NCI-H510A (cell line): ENCODE measurements at places on chromosomes 2 and 18.

- DNase-seq, result no peak
Observed at GRCh38 chr2:5696404-5696944, 4.3 kb downstream of the SOX11 start.

DNA sequence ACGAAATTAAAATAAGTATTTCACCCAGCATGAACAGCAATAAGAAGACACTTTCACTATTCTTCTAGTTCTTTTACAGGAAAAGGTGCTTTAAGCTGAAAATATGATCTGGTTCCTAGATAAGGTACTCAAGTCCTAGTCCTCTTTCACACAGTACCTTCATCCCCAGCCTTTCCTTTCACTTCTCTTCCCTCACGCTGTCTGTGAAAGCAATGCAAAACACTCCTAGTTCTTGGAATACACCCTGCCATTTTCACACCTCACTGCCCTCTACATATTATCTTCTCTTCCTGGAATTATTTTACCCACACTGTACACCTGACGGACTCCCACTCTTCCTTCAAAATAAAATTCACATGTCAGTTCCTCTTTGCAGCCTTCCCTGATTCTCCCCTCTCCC lies 82.9 kb downstream of the DNAH7 start:
- DNase-seq, result no peak

DNA sequence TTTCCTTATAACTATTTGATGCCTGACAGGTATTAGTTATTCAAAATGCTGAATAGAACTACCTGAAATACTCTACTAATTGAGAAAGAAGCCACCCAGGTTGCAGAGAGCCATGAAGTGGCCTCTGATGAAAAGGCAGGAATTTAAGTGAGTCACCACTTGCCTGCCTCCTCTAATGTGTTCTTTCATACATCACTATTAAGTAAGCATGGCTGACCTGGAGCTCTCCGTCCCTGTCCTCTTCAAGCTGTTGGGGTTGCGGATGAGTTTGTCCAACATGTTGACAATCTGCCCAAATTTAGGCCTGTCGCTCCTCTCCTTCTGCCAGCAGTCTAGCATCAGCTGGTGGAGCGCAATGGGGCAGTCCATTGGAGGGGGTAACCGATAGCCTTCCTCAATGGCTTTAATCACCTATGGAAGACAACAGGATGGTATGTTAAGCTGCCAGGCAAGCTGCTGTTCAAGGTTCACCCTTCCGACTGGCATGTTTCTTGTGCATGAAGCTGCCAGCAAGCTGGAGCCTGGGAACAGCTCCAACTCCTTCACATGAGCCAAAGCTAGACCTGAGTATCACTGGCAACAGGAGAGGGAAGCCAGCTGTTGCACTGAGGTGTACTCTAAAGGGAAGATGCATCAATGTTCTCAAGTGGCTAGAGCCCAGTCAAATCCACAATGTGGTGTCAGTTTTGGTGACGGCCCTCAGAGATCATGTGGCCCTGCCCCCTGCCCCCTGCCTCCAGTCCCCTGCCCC lies 142.2 kb downstream of the EPHA4 start:
- no peak for DNase-seq

GRCh38 chr2:176699098-176699497 lies 429.9 kb downstream of the MTX2 start:
- no peak for DNase-seq

DNA sequence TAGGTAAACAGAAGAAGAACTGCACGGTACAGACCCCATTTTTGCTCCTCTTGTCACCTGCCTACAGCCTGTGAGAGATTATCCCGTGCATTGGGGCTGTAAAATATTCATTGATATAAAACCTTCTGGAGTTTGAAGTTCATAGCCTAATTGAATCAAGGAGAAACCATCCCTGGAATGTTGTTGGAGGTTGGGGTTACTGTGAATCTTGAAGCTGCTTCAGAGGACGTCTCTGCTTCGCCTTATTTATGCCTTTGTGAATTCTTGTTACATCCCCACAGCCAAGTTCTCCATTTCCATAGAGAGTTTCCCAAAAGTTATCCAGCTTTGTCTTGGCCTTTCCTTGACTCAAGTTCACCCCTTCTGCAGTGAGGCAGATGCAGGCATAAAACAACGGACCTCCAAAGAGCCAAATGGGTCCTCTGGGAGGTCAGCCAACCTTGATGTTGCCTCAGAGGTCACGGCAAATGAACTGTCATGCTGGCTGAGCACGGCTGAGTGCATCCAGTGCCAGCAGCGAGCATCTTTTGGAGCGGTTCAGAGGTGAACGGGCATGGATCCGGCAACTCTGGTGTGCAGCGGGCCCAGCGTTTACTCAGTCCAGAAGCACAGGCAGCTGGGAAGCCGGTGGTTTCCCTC lies 317.6 kb downstream of the PRKCE start:
- DNase-seq, result no peak

GRCh38 chr18:73688851-73689711 lies 458.6 kb downstream of the FBXO15 start:
- DNase-seq, result no peak

- DNase-seq, result no peak
Observed at GRCh38 chr2:179541586-179541985, 277.0 kb upstream of the SESTD1 start.

DNA sequence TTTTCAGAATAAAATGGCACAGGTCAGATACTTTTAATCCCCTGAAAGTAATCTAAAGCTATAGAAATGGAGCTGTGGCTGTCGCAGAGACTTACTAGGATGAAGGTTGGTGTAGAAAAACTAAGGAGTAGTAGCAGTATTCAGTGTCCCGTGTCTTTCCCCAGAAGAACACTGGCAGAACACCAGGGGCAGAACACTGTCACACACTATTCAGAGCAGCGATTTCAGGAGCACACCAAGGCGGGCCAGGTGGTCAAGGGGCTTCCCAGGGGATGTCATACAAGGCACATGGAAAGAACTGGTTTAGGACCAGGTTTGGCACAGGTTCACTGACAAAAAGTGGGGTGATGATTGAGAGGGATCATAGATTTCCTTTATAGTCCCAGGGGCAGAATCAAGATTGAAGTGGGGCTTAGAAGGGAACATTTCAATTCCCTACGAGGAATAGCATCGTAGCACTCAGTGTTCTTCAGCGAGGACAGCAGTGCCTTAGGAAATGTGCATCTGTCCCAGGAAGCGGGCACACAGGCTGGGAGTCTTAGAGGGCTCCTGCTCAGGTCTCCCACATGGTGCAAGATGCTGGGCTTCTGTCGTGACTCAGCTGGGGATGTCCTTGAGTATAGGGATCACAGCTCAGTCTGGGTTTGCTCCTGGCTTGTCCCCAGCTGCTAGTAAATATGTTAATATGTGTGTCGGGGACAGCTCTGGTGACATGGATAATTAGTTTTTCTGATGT lies 22.6 kb downstream of the BCL2L11 start:
- no peak for DNase-seq

DNA sequence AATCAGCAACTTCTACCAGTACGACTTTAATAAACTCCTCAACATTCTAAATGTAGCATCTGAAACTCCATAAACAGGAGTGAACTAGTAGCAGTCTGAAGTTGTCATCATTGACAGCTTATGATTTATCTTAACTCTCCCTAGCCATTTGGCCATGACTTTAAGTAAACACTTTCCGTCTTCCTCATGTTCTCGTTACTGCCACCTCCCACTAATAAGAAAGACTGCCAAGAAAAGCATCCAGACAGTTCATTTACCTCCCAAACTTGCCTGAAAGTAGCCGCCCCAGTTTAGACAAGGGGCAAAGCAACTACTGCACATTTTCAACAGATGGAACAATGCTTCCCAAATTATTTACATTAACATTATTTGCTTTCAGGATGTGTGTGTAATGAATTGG lies 287.5 kb downstream of the OSR1 start:
- DNase-seq, result no peak

DNA sequence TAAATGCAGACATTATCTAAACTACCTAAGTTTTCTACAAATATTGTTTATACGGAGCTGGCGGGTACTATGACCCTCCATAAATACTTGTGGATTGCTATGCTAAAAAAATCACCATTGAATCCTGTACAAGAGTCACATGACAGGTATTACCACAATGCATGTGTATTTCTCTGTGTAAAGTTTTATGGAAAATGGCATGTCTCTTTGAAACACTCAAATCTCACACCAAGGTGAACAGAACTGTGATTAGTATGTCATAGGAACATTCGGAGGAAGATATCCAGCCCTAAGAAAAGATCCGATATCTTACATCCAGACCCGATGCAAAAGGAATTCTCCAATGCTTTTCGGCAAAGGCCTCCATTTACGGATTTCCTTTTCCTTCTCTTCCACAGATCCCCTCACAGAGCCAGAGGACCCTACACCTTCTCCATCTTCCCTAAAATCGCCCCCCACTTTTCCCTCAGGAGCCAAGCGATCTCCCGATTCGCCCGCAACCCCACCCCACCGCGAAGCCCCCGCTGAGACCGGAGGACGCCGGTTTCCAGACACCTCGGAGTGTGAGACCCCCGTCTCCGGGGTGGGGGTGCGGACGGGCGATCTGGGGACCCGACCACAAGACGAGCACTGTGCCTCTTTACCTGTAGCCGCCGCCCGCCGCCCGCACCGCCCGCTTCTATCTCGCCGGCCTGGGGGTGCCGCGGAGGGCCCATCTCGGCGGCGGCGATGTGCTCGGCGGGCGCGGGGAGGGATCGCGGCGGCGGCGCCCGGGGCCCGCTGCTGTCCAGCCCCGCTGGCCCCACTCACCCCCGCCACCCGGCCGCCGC lies 1.2 kb downstream of the SAP130 start:
- no peak for DNase-seq

DNA sequence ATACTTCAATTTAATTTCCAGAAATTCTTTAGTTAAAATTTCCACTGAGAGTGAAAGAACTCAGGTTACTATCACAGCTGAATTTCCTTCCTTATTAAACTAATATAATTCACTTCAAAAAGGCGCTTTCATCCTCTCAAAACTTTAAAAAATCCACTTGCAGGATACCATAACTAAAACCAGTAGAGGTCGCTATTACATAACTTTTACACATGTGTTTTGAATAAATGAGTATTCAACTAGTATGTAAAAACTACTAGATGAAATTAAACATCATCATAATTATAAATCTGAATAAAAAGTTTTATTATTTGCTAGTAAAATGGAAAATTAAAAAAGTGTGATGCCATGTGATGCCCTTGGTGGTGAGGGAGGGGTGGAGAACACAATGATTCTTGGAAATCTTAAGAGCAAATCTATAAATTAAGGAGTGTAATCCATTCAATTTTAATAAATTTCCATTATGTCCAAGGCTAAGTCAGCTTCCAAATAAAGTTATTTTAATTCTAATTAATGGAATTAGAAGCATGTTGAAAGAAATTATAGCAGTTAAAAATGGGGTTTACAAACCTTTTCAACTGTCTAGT lies 61.4 kb downstream of the SOS1 start:
- DNase-seq, result peak; percentile 6

DNA sequence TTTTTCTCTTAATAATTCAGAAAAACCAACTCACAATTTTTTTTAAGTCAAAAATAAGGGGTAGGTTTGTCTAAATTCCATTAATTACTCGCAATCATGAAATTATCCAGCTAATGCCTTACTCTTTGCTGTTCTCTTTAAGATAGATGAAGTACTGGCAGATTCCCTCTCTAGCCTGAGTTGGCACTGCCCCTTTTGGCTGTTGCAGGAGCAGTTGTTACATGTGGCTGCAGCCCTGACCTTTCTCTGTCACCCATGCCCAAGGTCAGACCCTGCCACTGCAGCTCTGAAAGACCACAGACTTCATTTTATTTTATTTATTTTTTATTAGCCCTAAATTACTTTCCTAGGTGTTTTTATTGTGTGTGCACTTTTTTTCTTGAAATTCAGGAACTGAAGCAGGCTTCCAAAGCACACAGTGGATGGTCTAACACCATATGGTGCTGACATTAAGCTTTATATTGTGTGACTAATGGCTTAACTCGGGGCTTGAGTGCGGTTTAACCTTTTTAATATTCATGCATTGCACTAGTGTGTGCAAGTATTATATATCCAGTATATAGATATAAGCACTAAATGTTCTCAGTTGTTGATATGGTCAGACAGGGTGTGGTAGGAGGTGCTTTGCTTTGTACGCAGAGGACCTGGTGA lies 313.0 kb downstream of the CDH2 start:
- no peak for DNase-seq

GRCh38 chr2:134391751-134392160 lies 137.9 kb downstream of the MGAT5 start:
- peak; percentile 29 for DNase-seq

DNA sequence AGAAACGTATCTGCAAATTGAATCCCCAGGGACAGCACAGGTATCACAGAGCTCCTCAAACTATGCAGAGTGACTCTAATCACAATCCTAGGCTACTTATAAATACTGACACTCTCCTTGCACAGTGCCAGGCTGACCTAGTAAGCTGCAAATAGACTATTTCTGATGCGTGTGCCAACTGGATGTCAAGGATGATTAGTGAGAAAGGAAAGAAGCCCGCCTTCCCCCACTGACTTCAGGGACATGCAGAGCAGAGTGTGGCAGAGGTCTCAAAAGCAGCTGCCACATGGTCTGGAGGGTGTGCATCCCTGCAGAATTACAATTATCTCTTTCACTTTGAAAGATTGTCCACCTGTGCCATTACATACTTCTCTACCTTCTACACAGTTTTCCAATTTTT lies 235.6 kb downstream of the CPS1 start:
- no peak for DNase-seq

- DNase-seq, result no peak
Observed at GRCh38 chr2:143263066-143263625, 133.9 kb downstream of the ARHGAP15 start.

- DNase-seq, result no peak
Observed at GRCh38 chr2:68193787-68194372, 36.2 kb downstream of the PNO1 start.

- no peak for DNase-seq
Observed at GRCh38 chr2:21774691-21775368, 651.1 kb downstream of the TDRD15 start.

DNA sequence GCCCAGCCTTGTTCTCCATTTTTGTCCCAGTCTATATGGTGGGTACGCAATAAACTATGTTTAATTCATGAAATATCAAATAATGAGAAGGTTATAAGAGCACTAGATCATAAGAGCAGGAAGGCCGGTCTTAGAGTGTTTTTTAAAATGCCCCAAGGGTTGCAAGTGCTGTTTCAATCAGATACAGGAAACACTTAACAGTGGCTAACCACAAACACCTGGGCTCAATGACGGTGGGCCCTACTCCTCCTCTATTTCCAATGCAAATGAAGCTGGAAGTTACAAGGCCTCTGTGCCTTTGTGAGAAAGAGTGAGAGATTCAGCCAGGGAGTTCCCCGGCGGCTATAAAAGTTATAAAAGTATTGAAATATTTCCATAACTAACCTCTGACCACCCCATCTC lies 18.9 kb upstream of the WDR33 start:
- peak; percentile 76 for DNase-seq

- DNase-seq, result no peak
Observed at GRCh38 chr2:140502951-140503630, 1627.7 kb downstream of the LRP1B start.
